Thoracic aorta (tissue), 2 donors: ENCODE measurements at places on chromosomes 5 and 9. TPM values are rescaled to one million over a fixed set of nuclear protein-coding genes. Genes with fewer than 3 reads are reported as not detected.

The BAAT gene
- total RNA-seq = 0.92 TPM

The NOXA1 gene
- total RNA-seq = 9.6 TPM

The C1QTNF3 gene
- 11.6 TPM for total RNA-seq

The JAKMIP2 gene
- 1.6 TPM for total RNA-seq

The INSL6 gene
- not detected for total RNA-seq

The IFNB1 gene
- total RNA-seq = not detected

- no peak overlapping the region for H3K4me3 ChIP-seq
- DNase-seq = no peak
- no peaks in the 10 kb centered on the region for H3K4me1 ChIP-seq
- H3K27ac ChIP-seq = no peak overlapping the region
Observed at GRCh38 chr9:114131808-114132549, 23.4 kb upstream of the COL27A1 start.

GRCh38 chr9:6356441-6356840, 28.3 kb downstream of the TPD52L3 start:
- H3K27me3 ChIP-seq = no peaks in the 10 kb centered on the region
- no peak overlapping the region for H3K4me3 ChIP-seq
- DNase-seq = no peak
- no peak overlapping the region for H3K27ac ChIP-seq

DNA sequence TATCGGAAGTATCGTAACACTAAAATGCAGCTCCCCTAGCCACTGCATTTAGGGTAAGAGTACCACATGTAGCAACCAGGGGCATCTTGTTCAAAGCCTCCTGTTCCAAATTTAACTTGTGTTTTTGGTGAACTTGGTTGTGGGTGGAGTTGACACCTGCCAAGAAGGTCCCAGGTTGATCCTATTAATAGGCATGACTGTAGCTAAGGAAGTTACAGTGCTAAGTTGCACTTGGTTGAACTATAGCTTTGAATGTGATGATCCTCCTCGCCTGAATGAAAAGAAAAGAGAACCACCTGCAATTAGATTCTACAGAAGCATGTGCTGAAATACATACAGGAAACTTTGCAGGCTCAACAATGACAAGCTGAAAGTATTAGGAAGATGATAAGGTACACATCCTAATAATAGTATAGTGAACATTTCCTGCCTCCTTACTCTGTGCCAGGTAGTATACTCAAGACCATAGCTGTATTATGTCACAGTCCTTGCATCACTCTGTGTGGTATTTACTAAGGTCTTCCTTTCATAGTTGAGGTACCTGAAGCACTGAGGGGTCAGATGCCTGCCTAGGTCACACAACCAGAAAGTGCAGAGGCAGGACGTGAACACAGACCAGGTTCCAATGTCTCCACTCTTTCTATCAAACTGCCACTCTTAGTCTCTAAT, 64.5 kb upstream of the PIP5K1B start:
- no peak overlapping the region for H3K27ac ChIP-seq
- no peaks in the 10 kb centered on the region for H3K4me1 ChIP-seq
- H3K27me3 ChIP-seq = no peaks in the 10 kb centered on the region
- DNase-seq = no peak

GRCh38 chr9:72188232-72188631, 39.0 kb downstream of the GDA start:
- H3K27me3 ChIP-seq = no peaks in the 10 kb centered on the region
- no peak for DNase-seq
- no peaks in the 10 kb centered on the region for H3K36me3 ChIP-seq
- H3K27ac ChIP-seq = no peak overlapping the region

- no peaks in the 10 kb centered on the region for H3K27me3 ChIP-seq
- DNase-seq = no peak
- H3K27ac ChIP-seq = no peak overlapping the region
- H3K4me1 ChIP-seq = no peaks in the 10 kb centered on the region
Observed at GRCh38 chr5:25150819-25151218, 506.0 kb upstream of the CDH10 start.

DNA sequence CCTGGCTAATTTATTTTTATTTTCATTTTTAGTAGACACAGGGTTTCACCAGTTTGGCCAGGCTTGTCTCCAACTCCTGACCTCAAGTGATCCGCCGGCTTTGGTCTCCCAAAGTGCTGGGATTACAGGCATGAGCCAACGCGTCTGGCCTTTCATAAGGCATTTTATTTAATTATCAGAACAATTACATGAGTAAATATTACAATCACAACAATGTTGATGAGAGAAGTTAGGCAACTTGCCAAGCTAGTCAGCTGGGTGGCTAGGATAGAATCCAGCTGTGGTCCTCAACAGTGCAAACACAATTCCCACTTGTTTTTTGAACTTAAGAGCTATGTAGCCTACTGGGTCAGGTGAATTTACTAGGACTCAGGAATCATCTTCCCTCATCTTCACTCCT, 22.0 kb downstream of the C9orf57 start:
- no peaks in the 10 kb centered on the region for H3K4me1 ChIP-seq
- no peaks in the 10 kb centered on the region for H3K36me3 ChIP-seq
- DNase-seq = no peak
- H3K27me3 ChIP-seq = no peaks in the 10 kb centered on the region

DNA sequence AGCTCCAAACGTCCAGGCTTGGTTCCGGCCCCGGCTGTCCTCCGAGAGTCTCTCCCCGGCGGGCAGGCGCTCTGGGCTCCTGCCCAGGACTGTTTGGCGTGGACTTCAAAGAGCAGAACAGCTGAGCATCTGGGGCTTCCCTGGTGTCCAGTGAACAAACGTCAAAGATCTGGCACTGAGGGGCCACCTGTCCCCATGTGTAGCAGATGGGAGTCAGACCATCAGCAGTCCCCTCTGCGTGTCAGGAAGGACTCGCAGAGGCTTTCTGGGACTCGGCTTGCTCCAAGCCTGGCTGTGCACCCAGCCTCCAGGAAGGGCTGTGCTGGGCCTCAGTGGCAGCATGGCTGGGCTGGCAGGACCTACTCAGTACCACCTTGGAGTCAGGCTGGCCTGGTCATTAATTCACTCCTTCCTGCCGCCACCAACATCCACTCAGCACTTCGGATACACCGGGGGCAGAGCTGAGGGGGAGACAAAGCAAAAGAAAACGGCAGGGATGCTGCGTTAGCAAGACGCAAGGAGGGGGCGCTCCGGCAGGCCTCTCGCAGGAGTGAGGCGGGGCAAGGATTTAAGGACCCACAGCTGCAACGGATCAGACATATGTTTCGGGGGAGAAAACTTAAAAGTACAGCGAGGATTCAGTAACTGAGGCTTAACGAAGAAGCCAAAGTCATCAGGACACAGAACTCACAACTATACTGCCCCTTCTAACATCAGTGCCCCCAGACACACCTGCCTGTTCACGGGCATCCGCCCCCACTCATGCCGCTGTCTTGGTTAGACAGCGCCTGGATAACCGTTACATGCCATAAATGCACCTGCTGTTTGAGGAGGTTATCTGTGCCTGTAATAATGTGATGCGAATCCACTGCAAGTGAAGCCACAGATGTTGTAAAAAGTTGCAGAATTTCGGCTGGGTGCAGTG, 164.5 kb upstream of the PHYKPL start:
- H3K27ac ChIP-seq = no peak overlapping the region
- no peaks in the 10 kb centered on the region for H3K36me3 ChIP-seq
- no peak overlapping the region for H3K4me3 ChIP-seq

DNA sequence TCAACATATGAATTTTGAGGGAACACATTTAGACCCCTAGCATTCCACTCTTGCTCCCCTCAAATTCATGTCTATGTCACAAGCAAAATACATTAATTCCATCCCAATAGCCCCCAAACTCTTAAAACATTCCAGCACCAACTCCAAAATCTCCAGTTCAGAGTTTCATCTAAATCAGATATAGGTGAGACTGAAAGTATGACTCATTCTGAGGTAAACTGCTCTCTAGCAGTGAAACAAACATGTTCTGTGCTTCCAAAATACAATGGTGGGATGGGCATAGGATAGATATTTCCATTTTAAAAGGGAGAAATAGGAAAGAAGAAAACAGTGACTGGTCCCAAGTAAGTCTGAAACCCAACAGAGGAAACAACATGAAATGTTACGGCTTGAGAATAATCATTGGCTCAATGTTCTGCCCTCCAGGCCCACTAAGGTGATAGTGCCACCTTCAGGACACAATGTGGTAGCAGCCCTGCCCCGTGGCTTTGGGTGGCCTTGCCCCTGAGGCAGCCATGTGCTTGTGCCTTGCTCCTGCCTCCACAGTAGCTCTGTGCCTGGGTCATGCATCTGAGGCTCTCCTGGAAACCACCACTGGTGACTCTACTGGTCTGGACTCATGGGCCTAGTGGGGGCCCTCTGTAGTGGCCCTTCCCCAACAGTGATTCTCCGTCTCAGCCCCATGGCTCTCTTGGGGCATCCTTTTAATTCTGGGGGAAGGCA, 36.4 kb upstream of the IPPK start:
- DNase-seq = no peak
- no peaks in the 10 kb centered on the region for H3K36me3 ChIP-seq
- no peak overlapping the region for H3K4me3 ChIP-seq

DNA sequence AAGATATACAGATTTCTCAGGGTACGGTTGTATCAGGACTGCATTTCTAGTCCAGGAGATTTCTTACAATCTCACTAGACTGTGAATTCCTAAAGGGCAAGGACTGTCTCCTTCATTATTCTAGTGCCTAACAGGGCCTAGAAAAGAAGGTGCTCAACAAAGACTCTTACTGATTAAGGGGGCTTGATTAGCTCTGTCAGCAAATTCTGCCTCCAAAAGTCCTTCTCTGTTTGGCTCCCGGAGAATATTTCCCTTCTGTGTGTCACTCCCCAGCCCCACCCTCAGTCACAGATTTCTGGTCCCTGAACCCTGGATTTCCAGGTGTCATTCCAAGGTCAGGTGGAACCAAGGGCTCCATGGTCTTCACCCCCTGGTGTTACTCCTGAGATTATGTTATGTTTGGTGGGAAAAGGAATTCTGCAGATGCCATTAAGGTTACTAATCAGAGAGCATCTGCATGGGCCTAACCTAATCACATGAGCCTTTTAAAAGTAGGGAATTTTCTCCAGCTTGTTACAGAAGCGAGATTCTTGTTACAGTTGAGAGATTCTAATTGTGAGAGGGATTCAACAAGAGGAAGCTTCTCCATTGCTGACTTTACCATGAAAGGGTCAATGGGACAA, 167.7 kb upstream of the LHFPL2 start:
- no peaks in the 10 kb centered on the region for H3K4me1 ChIP-seq
- no peaks in the 10 kb centered on the region for H3K27me3 ChIP-seq
- H3K4me3 ChIP-seq = no peak overlapping the region
- H3K36me3 ChIP-seq = no peaks in the 10 kb centered on the region
- no peak overlapping the region for H3K27ac ChIP-seq
